Stimulated activated CD8-positive, alpha-beta memory T cell treated with anti-CD3 and anti-CD28 coated beads, Interleukin-4, amount 100 ng/mL, for 1 hour (primary cell): ENCODE measurements at places on chromosomes 5 and 9.

DNA sequence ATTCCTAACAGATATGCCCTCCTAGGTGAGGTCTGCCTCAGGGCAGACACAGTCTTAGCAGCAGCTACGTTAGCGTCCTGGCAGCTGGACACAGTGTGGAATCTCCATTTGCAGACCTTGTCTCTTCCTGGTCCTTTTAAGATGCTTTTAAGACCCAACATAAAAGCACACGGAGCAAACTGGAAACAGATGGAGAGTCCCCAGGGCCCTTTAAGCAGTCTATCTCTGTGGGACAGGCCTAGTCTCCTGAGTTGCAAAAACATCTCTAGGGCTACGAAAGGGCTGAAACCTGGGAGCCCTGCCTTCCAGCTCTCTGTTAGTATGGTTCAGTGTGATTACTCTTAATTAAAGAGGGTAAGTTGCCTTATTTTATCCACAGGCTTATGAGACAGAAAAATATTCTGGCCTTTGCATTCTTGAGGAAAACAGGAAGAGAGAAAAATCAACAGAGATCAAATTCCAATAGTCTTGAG lies 66.0 kb upstream of the GNA14 start:
- no peak for DNase-seq

DNA sequence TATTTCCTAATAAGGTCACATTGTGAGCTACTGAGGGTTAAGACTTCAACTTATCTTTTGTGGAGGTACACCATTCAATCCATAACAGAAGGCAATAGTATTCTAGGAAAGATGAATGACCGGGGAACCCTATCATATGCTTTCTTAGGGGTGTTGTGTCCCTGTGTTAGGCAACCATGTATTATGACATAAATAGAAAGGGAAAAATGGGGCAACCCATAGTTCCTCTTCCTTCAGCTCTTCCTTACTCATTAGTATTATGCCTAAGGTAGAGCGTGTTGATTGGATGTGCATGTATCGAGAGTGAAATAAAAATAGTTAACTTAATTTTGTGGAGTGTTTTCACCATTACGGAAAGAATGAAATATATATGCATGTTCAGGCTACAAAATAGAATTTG lies 6.0 kb upstream of the CCNJL start:
- DNase-seq: no peak

- no peak for DNase-seq
These were observed 871.7 kb upstream of the TYRP1 start for GRCh38 chr9:11821306-11821975.

DNA sequence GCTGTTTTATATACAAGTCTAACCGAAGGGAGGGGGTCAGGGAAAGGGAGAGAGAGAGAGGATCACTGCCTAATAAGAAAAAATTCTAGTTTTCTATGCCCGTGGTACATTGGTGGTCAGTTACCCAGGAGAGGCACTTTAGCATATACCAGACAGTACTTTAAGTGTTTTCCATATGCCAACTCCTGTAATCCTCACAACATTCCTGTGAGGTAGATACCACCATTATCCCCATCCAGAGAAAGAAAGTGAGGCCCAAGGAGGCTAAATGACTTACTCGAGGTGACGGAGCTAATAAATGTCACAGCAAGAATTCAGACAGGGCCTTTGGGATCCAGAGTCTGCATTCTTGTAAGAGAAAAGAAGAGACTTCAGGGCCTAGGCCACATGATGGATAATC lies 161.8 kb downstream of the NTRK2 start:
- no peak for DNase-seq

GRCh38 chr5:153952893-153953292 lies 85.8 kb downstream of the FAM114A2 start:
- no peak for DNase-seq

DNA sequence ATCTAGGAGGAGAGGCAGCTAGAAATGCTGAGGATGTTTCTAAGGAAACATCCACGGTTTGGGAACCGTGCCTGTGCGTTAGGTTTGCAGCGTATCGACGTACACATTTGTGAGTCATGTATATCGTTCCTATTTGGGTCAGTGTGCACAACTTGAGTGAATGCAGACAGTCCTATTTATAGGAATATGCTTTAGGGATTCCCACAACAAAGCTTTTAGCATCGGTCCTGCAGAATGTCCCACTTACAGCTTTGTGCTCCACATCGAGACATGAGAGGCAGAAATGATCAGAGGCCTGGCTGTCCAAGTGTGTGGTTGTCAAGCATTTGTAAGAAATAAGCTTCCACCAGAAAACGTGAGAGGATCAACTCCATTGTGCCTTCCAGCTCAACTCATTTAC lies 1282.7 kb upstream of the WWC1 start:
- no peak for DNase-seq

- no peak for DNase-seq
These were observed 244.2 kb downstream of the FOXD4L6 start for GRCh38 chr9:40884072-40884901.

DNA sequence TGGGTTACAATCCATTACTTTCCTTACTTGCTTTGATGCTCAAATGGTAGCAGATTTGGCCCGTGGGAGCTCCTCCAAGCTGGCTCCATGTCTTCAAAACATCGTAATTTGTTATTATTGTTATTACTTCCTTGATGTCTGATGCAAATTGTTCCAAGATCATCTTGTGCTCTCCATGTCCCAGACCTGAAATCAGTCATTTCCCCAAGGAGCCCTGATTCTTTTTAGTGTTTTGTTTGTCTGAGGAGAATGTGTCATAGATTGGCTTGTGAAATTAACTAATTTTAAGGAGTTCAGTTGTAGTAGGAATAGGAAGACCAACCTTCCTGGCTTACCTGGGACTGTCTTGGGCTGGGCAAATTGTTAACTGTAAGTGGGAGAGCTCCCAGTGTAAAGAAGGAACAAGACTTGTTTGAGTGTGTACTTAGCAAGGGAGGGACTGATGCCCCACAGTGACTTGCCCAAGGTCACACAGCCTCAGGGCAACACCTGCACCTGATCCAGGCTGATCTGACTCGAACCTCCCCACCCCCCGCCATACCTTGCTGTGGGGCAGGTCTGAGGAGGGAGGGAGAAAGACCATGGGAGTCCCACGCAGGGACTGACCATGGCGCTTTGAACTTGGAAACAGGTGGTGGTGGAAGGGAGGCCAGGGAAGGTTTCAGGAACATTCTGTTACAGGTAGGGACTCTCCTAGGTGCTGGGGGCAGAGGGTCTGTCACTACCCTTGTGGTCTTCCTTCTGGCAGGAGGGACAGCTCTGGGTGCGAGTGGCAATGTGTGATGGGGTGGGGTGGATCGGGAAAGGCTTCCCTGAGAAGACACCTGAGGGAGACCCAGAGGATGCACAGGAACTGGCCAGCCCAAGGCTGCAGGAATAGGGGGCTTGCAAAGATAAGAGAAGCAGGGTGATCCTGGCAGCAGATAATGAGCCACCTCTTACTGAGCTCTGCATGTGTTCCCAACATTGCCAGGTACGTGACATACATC lies 2.7 kb upstream of the BICD2 start:
- DNase-seq: no peak

DNA sequence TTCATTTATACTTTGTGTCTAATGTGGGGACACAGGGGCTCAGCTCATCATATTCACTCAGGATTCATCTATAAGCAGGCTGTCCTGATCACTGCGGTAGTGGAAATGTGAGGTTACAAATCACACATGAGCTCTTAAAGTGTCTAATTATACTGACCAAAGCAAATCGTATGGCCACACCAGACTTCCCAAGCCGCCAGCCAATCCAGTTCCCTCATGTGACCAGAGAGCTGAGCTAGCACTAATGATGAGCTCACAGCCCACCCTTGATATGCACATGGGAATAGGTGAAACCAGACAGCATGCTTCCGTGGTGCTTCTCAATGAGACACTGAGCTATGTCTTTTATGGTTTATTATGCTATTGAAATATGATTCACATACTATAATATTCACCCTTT lies 17.6 kb downstream of the ECM2 start:
- DNase-seq: no peak

- no peak for DNase-seq
These were observed 9.8 kb downstream of the RPP25L start for GRCh38 chr9:34601937-34602573.

DNA sequence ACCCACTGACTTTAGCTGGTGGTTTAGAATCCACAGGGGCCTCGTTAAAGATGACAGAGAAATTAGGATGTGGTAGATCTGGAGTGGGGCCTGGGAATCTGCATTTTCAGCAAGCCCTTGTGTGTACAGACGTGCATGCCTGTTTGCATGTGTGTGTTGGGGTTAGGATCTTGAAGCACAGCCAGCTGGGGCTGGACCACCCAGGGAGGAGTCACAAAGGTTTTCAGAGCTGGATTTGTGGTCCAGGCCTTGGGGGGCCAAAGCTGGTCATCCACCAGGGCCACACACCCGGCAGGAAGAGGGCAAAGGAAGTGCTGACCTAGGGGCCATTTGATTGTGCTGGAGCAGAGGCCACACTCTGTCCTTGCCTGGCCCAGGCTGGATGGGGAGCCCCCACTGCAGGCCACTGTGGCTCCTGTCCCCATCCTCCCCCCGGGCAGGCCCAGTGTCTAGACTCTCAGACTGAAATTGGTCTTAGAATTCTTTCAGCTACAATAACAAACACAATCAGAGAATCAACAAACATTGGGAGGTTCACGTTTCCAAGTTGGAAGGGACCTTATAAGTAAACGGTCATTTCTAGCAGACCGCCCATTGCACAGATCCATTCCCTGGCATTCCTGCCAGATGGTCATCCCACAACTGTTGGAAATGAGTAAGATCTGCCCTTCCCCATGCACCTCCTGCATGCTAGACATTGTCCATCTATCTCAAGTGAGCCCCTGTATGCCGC lies 10.3 kb downstream of the CDX1 start:
- DNase-seq: no peak

DNA sequence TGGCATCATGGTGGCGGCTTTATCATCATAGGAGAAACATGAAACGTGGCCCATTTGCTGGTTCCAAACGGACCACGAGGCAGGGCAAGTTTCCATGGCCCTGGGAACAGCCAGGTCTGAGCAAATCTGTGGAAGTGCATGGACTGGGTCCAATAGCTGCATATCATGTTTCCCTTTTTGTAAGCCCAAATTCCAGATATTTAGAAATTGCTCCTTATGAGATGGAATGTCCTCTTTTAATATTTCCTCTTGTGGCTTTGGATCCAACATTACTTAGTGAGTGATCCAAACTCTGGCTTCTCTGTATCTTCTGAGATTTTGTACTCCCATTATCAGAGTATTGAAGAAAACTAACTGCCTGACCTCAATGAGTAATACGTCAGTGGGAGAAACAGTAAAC lies 79.8 kb upstream of the FBXL7 start:
- DNase-seq: no peak
